ENCODE measurements at places on chromosomes 4 and X.

DNA sequence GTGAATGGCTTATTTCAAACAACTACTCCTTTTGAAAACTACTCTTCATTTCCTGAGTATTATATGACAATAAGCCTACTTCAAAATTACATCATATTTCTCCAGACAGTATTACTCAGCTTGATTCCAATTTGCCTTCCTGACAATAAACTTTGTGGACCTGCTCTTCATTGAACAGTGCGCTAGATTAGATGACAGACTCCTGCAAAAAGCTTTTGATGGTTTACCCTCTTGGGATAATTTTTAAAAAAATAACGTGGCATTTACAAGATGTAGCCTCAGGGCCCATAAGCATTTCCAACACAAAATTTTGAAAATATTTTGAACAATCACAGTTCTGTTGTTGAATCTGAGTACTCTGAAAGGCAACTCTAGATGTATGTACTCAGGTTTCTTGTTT is 25.9 kb downstream of the MGAT4D start:
- H3K4me1 ChIP-seq = peaks cover 3% of the 10 kb centered on the region
- no peak overlapping the region for H3K4me3 ChIP-seq
- H3K27ac ChIP-seq = no peak overlapping the region
- H3K36me3 ChIP-seq = peaks cover 5% of the 10 kb centered on the region
- H3K27me3 ChIP-seq = peaks cover 16% of the 10 kb centered on the region

DNA sequence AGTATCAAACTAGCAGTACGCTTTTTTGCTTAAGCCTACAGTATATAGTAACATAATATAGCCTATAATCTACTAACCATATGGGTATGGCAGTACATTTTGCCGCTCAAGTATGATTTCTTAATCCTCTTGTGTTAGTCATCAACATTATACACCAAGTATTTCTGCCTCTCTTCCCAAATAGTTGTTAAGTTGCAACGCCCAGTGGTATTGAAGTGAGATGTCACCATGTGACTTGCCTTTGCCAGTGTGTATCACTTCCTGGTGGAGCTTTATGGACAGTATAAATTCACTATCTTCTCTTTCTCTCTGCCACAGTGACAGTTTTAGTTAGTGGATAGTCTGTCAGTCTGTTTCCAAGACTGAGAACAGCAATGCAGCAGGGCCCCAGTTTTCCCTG is 535.5 kb downstream of the PDHA2 start:
- no peaks in the 10 kb centered on the region for H3K27me3 ChIP-seq
- DNase-seq = no peak
- no peak overlapping the region for H3K4me3 ChIP-seq
- no peaks in the 10 kb centered on the region for H3K36me3 ChIP-seq

GRCh38 chr4:110372485-110372884 is 103.5 kb upstream of the ENPEP start:
- no peak for DNase-seq
- peaks cover 7% of the 10 kb centered on the region for H3K27me3 ChIP-seq
- no peak overlapping the region for H3K27ac ChIP-seq
- peaks cover 6% of the 10 kb centered on the region for H3K4me1 ChIP-seq
- no peaks in the 10 kb centered on the region for H3K36me3 ChIP-seq

DNA sequence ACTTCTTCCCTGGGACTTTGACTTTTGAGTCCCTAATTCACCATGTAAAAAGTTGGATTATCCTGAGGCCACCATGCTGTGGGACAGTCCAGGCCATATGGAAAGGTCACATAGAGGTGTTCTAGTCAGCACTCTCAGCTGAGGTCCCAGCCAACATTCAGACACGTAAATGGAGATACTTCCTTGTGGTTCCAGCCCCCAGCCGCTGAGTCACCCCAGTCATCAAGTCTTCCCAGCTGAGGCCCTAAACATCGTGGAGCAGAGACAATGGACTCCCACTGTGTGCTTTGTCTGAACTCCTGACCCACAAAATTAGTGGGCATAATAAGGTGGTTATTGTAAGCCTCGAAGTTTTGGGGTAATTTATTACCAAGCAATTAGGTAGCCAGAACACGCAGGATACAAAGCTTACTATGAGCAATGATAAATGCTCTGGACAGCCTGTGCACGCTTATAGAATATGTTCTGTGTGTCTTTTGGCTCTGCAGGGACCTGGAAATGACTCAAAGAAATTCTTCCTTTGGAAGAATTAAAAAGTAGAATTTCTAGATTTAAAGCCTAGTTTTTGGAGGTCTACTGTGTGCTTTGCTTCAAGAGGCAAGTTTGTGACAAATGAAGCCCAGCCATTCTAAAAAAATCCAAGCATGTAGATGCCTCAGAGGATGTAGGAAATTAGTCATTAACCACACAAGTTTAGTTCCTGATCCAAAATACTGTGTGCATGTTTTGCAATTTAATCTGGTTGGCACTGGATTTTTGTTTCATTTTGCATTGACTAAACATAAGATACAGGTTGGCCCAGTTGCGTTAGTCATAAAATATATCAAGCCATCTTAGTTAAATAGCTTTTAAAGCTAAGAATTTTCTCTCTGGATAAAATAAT is 33.2 kb upstream of the SLC9A7 start:
- peak overlapping the region; percentile 75 for H3K27ac ChIP-seq
- H3K36me3 ChIP-seq = no peaks in the 10 kb centered on the region

- H3K36me3 ChIP-seq = no peaks in the 10 kb centered on the region
- H3K4me1 ChIP-seq = no peaks in the 10 kb centered on the region
- no peak overlapping the region for H3K27ac ChIP-seq
- no peak for DNase-seq
These were observed 72.7 kb downstream of the NAA11 start for GRCh38 chr4:79253168-79253567.

DNA sequence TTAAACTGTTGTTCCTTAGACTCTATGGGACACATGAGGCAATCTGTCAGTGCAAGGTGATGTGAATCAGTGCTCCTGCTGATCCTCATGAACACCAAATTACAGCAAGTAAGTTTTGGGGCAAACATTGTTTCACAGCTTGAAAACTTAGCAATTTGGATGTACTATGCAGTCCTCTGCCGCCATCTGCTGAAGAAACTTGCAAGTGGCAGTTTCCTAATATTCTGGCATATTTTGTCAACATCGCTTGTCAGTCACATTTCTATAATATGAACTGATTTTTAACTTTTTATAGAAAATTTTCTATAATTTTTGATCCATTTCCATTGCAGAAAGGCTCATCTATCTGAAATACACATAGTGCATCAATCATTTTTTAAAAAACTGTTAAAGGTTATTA is 56.3 kb downstream of the ZAR1 start:
- no peak overlapping the region for H3K27ac ChIP-seq
- no peaks in the 10 kb centered on the region for H3K27me3 ChIP-seq
- no peak overlapping the region for H3K4me3 ChIP-seq
- no peak for DNase-seq
- H3K4me1 ChIP-seq = peaks cover 3% of the 10 kb centered on the region

DNA sequence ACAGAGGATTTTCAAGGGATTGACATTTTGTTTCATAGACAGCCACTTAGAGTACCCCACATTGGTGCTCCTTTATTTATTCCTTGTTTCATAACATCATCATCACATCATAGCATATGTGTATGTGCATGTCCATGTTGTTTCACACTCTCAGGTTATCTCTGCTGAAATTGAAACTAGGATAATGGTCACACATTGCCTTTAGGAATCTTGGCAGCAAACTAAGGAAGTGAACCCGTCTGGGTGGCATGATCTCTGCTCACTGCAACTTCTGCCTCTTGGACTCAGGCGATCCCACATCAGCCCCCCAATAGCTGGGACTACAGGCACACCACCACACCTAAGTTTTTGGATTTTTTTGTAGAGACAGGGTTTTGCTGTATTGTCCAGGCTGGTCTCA is 234.2 kb upstream of the ANKRD50 start:
- peaks cover 3% of the 10 kb centered on the region for H3K36me3 ChIP-seq
- no peaks in the 10 kb centered on the region for H3K27me3 ChIP-seq
- H3K27ac ChIP-seq = no peak overlapping the region
- peaks cover 32% of the 10 kb centered on the region for H3K4me1 ChIP-seq
- DNase-seq = no peak

- no peaks in the 10 kb centered on the region for H3K27me3 ChIP-seq
- H3K4me3 ChIP-seq = no peak overlapping the region
- DNase-seq = no peak
- peaks cover 5% of the 10 kb centered on the region for H3K4me1 ChIP-seq
- H3K27ac ChIP-seq = no peak overlapping the region
These were observed 5.7 kb downstream of the ARL13A start for GRCh38 chrX:100975212-100975611.

DNA sequence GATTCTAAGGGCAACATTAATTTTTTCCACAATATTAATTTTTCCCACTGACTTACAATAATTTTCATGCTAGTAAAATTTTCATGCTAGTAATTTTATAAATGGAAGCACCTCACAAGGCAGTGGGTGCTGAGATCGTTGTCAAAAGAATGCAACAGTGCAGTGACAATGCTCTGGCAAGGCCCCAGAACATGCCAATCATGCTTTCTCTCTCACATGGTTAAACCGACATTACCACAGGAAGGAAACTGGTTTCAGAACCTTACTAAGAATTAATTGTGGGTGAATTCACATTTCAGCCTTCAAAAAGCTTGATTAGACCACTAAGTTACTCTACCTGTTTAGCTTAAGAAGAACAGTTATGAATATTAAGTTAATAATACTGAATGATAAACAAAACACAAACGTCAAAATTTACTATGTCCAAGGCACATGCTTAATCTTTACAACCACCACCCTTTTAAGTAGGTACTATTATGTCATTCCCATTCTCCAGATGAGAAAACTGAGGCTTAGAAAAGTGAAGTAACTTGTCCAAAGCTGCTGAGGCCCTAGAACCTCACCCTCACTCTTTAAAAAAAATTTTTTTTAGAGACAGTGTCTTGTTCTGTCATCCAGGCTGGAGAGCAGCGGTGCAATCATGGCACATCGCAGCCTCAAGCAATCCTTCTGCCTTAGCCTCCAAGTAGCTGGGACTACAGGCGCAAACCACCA is 10.0 kb upstream of the OPHN1 start:
- H3K27ac ChIP-seq = peak overlapping the region; percentile 12
- no peaks in the 10 kb centered on the region for H3K27me3 ChIP-seq
- DNase-seq = no peak
- H3K36me3 ChIP-seq = no peaks in the 10 kb centered on the region

GRCh38 chr4:16066586-16067128 is 17.2 kb downstream of the PROM1 start:
- H3K4me3 ChIP-seq = no peak overlapping the region
- no peak overlapping the region for H3K27ac ChIP-seq
- H3K4me1 ChIP-seq = no peaks in the 10 kb centered on the region
- DNase-seq = no peak

- no peak overlapping the region for H3K4me3 ChIP-seq
- peaks cover 33% of the 10 kb centered on the region for H3K4me1 ChIP-seq
- no peaks in the 10 kb centered on the region for H3K27me3 ChIP-seq
- DNase-seq = no peak
- peaks cover 17% of the 10 kb centered on the region for H3K36me3 ChIP-seq
These were observed 106.2 kb downstream of the FNIP2 start for GRCh38 chr4:158875026-158875425.

- no peak overlapping the region for H3K4me3 ChIP-seq
- no peak overlapping the region for H3K27ac ChIP-seq
- H3K4me1 ChIP-seq = no peaks in the 10 kb centered on the region
- H3K36me3 ChIP-seq = no peaks in the 10 kb centered on the region
- H3K27me3 ChIP-seq = no peaks in the 10 kb centered on the region
These were observed 10.7 kb downstream of the PWWP3B start for GRCh38 chrX:106178826-106179225.

DNA sequence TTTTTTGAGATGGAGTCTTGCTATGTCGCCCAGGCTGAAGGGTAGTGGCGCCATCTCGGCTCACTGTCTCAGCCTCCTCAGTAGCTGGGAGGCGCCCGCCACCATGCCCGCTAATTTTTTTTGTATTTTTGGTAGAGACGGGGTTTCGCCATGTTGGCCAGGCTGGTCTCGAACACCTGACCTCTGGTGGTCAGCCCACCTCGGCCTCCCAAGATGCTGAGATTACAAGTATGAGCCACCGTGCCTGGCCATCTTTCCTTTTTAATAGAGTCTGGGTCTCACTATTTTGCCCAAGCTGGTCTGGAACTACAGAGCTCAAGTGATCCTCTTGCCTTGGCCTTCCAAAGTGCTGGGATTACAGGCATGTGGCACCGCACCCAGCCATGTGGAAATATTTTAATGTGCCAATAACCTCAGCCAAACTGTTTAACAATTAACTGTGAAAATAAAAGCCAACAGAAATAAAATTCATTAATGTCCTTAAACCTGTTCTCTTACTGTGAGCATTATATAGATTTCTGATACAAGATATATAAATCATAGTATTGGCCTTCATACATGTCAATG is 16.3 kb downstream of the PDS5A start:
- H3K4me3 ChIP-seq = no peak overlapping the region
- no peak overlapping the region for H3K27ac ChIP-seq
- H3K36me3 ChIP-seq = no peaks in the 10 kb centered on the region

DNA sequence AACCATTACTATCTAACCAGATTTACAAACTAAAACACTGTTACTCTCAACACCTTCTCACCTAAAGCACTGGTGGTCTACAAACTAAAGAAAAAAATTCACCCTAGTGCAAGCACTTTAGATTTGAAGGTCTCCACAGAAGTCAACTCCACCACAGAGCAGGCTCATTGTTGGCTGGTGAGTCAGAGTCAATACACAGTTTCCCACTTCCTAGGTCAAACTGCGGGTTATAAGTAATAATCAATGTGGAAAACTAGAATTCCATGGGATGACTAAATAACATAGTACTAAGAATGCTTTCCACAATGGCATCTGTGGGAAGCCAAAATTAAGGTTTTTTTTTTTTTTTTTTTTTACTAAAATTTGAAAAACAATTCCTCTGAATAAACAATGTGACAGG is 191.8 kb downstream of the PDGFC start:
- H3K4me1 ChIP-seq = peaks cover 81% of the 10 kb centered on the region
- H3K27ac ChIP-seq = peak overlapping the region; percentile 91
- peaks cover 4% of the 10 kb centered on the region for H3K36me3 ChIP-seq
- DNase-seq = no peak

- H3K4me3 ChIP-seq = no peak overlapping the region
- H3K4me1 ChIP-seq = peaks cover 17% of the 10 kb centered on the region
- H3K27ac ChIP-seq = no peak overlapping the region
- H3K27me3 ChIP-seq = no peaks in the 10 kb centered on the region
- H3K36me3 ChIP-seq = peaks cover 11% of the 10 kb centered on the region
These were observed 335.0 kb upstream of the SLC7A11 start for GRCh38 chr4:138577145-138577544.

DNA sequence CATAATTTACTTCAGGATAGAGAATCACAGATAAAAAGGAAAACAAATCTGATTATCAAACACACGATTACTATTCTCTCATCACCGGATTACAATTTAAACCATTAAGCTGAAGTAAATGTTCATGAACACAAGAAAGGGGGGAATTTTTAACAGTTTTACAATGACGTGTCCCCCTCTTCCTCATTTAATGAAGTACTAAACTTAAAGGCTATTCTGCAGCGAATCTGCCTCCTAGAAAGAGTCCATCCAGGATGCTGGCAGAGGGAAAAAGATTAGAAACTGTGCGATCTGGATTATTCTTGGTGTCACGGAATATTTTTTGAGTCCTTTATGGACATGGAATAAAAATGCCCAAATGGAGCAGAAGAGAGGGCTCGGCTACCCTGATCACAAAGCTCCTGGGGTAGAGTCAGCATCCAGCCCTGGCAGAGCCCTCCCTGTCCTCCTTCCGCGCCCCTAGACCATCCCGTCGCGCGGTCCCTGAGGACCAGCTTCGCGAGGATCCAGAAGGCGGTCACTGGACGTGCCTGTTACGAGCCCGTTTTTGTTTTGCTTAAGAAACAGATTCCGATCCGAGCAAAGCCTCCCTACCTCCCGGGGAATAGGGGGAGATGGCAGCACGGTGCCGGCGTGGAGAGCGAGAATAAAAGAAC is 1.2 kb downstream of the ELF2 start:
- H3K4me3 ChIP-seq = peak overlapping the region; percentile 87
- H3K27me3 ChIP-seq = no peaks in the 10 kb centered on the region
- H3K27ac ChIP-seq = peak overlapping the region; percentile 90
- H3K4me1 ChIP-seq = peaks cover 22% of the 10 kb centered on the region
- DNase-seq = no peak

Data from chondrocyte (in vitro differentiated cells).